Left colon (tissue), 2 donors: ENCODE measurements at places on chromosomes 11 and 22. TPM values are rescaled to one million over a fixed set of nuclear protein-coding genes. Genes with fewer than 3 reads are reported as not detected.

DNA sequence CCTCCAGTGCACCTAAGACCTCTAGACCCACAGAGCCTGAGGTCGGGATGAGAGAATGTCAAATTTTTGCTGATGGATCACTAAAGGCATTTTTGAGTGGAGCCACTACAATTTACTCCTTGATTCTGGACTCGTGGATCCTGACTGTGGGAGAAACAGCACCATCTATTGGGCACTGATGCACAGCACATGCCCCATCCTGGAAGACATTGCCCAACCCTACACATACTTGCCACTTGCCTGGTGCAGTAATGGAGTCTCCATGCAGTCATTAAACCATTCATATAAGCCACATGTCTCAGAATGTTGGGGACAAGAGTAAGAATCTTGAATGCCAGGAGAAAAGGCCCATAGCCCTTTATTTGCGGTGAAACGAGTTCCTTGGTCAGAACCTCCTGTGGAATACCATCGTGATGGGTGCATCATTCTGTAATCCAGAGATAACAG is 103.9 kb downstream of the GGTLC2 start:
- peak; percentile 43 for DNase-seq

The OR52N4 gene
- total RNA-seq = not detected

DNA sequence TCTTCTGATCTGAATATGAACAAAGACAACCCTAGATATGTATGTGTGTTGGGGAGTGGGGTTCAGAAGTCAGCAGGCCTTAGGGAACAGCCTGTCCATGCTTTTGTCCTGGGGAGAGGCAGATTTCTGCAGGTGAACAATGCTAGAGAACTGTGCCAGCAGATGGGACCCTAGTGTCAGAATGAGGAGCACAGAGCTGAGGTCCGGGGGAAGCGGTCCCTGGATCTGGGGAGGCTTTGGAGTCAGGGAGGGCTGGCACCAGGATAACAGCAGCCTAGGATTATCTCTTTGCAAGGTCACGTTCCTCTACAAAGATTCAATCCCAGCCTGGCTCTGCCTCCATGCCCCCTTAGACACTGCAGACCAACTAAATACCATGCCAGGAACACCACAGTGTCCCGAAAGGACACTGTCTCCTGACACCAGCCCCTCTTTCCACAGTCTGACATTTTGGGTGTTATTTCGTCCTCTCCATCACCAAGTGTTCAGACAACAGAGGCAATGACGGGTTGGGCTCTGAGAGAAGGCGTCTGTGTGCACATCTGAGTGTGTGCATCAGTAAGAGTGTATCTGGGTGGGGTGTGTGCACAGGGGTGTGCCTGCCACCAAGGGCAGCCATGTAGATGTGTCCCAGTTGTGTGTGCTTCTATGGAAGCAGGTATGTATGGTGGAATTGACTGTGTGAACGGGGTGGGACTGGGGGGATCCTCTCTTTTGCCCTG is 43.5 kb downstream of the EIF3F start:
- no peak for DNase-seq

DNA sequence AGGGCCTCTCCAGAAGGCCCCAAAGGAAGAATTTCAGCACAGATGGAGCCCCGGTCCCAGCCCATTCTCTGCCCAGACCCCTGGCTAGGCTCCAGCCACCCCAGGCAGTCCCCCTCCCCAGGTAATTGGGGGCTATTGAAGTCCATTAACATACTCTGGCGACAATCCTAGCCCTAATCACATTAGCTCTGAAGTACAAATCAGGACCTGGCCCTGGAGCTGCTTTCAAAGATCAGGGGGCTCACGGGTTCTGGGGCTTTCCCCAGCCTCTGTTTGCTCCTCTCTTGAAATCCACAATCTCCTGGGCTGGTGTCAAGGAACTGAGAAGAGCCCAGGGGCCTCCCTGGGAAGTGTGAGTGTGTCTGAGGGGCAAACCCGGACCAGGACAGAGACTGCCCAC is 22.3 kb downstream of the FGF4 start:
- DNase-seq = no peak

- no peak for DNase-seq
These were observed 1.0 kb downstream of the SSTR3 start for GRCh38 chr22:37211075-37211865.

The CDC42BPG gene
- total RNA-seq = 45.5 TPM

GRCh38 chr11:12253843-12254281 is 123.5 kb upstream of the PARVA start:
- DNase-seq = peak; percentile 45

DNA sequence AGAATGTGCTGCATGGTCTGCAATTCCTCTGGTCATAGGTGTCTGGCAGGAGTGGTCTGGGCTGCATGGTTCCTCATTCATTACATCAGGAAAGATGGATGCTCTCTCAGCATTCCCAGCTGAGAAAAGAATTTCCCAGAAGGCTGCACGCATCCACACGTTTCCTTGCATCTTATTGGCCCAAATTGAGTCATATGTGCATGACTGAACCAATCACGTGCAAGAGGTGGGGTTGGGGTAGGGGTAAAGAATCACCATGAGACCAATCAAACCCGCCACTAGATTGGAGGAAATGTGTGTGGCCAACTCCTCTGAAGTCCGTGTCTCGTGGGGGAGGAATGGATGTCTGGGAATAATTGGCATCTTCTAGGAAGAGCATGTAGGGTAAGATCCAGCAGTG is 28.8 kb downstream of the TST start:
- no peak for DNase-seq

- no peak for DNase-seq
These were observed 174.4 kb downstream of the SWAP70 start for GRCh38 chr11:9838229-9838628.

The LUZP2 gene
- total RNA-seq = 5.2 TPM

GRCh38 chr11:119932828-119933562 is 204.0 kb upstream of the NECTIN1 start:
- no peak for DNase-seq

The OR8D4 gene
- 1.5 TPM for total RNA-seq

GRCh38 chr11:128246810-128247594 is 340.4 kb downstream of the ETS1 start:
- no peak for DNase-seq

DNA sequence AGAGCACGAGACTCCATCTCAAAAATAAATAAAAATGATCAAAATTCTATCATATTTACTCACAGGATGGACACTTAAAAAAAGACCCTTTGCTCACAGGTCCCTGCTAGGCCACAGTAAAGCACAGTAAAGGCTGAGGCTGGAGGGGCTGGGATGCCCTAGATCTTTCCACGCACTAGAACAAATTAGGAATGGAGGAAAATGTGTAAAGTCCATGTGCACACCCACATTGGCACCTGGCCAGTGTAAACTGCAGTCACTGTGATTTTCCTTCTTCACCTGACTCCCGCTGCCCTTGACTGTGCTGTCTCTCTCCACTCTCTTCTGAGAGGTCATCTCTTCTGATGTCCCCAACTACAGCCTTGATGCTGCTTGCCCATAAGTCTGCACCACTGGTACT is 195.5 kb downstream of the EFCAB6 start:
- peak; percentile 75 for DNase-seq

- DNase-seq = no peak
These were observed 106.1 kb downstream of the SLC1A2 start for GRCh38 chr11:35313066-35313759.

- DNase-seq = peak; percentile 91
These were observed 19.2 kb upstream of the TALDO1 start for GRCh38 chr11:727859-728748.

- DNase-seq = no peak
These were observed 41.5 kb downstream of the TBC1D22A start for GRCh38 chr22:46803936-46804335.

The NTM gene
- 1.0 TPM for total RNA-seq

- DNase-seq = no peak
These were observed 119.5 kb upstream of the GRIA4 start for GRCh38 chr11:105490333-105490732.

The LRRC75B gene
- total RNA-seq = 15.2 TPM

The CLCF1 gene
- 2.2 TPM for total RNA-seq

DNA sequence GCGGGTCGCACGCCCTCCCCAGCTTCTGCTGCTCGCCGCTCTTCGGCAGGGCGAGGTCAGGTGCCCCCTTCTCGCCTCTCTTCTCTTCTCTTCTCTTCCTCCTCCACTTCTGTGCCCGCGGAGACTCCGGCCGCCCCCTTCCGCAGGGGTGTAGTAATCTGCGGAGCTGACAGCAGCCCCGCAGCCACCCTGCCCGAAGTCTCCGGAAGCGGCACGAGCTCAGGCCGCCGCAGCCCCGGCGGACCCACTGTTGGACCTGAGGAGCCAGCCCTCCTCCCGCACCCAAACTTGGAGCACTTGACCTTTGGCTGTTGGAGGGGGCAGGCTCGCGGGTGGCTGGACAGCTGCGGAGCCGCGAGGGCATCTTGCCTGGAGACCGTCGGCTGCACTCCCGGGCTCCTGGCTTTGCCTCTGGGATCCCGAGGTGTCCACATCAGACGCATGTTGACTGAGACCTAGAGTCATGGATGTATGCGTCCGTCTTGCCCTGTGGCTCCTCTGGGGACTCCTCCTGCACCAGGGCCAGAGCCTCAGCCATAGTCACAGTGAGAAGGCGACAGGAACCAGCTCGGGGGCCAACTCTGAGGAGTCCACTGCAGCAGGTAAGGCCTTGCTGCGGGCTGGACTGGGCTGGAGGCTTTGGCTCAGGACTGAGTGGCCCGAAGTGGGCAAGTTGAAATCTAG is 486 bp downstream of the STIM1 start:
- DNase-seq = peak; percentile 53
